OCI-LY7 (cell line): ENCODE measurements at places on chromosomes 7 and 10. TPM values are rescaled to one million over a fixed set of nuclear protein-coding genes. Genes with fewer than 3 reads are reported as not detected.

- DNase-seq, result no peak
Observed at GRCh38 chr10:69583106-69583505, 9.9 kb upstream of the NEUROG3 start.

DNA sequence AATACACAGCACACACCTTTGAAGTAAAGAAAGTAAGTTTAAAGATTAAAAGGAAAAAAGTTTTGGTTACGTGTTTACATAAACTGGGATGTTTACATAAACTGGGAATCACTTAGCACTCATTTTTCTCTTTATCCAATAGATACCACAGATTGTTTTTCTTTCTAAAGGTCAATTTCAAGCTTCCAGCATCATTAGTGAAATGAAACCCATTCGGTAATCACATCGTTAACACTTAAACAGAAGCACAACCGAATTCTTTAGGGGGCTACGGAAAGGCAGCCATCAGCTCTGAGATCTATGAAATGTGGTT, 1.1 kb downstream of the ODAD2 start:
- DNase-seq, result no peak

GRCh38 chr10:113018034-113018433, 68.0 kb downstream of the TCF7L2 start:
- no peak for DNase-seq

- no peak for DNase-seq
Observed at GRCh38 chr10:79184145-79184625, 115.4 kb downstream of the ZMIZ1 start.

GRCh38 chr7:132705146-132705545, 128.9 kb upstream of the PLXNA4 start:
- no peak for DNase-seq

DNA sequence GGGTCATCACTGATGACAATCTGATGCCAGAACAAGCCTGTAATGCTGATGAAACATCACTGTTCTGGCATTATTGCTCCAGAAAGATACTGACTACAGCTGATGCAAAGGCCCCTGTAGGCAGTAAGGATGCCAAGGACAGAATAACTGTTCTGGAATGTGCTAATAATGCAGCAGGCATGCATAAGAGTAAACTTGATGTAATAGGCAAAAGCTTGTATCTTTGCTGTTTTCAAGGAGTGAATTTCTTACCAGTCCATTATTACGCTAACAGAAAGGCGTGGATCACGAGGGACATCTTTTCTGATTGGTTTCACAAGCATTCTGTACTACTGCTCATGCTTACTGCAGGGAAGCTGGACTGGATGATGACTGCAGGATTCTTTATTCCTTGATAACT, 18.7 kb downstream of the LCOR start:
- DNase-seq, result no peak

DNA sequence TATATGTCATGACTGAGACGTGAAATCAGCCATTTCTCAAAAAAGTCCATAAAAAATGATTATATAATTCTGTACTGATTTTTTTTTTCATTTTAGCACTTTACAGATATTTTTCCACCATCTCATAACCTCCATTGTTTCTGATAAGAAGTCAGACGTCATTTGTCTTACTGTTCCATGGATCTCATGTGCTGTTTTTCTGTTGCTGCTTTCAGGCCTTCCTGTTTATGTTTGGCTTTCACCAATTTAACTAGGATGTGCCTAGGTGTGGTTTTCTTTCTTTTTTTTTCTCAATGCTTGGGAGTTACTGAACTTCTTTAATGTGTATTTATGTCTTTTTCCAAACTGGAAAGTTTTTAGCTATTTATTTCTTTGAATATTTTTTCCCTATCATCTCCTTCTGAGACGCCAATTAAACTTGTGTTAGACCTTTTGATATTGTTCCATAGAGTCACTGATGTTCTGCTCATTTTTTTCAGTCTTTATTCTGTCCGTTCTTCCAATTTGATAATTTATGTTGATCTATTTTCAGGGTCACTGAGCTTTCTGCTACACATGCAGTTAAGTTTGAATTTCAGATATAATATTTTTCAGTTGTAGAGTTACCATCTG, 43.3 kb downstream of the TAF3 start:
- DNase-seq, result no peak

DNA sequence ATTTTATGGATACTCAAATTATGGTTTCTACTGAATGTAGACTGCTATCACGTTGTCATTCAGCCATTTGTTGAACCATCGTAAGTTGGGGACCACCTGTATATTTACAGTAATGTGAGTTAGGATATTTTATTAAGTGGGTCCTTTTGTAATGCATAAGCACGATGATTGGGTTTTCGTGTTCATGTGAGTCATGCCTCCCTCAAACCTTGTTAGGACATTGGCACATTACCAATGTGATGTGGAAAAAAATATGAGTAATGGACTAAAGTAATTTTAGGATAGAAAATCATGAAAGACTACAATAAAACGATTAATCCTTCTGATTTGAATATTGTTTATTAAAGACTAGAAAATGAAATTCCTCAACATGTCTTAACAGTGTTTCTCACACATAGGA, 8.7 kb downstream of the SMC3 start:
- no peak for DNase-seq

ZNF438 gene
- total RNA-seq, result 2.1 and 2.5 TPM in 2 replicates

STEAP4 gene
- not detected in 2 replicates for total RNA-seq

AUTS2 gene
- total RNA-seq, result 78.5 and 88.5 TPM in 2 replicates
